Small intestine (tissue), 16 donors: ENCODE measurements at places on chromosomes 2 and 18.

DNA sequence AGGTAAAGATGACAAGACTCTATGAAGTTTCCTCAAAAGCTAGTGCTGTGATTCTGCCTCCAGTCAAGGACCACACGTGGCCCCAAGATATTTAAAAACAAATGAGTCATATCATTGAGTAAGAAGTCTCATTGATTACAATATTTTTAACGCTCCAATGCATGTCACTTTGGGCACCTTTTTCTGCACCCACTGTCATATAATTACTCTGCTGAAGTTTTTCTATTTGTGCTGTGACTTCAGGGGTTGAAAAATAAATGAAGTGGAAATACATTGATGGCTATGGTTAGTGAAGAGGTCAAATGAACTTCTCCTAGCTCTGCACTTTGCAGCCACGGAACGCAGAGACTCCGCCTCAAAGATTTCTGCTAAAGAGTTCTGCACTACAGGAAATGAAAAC, 344.3 kb upstream of the KYNU start:
- DNase-seq = no peak

- DNase-seq = no peak
Measured at GRCh38 chr2:19225126-19225525, 133.3 kb downstream of the OSR1 start.

GRCh38 chr2:219178377-219179175, 501 bp downstream of the RETREG2 start:
- no peak for DNase-seq

- DNase-seq = no peak
Measured at GRCh38 chr2:77428946-77429345, 93.2 kb downstream of the LRRTM4 start.

DNA sequence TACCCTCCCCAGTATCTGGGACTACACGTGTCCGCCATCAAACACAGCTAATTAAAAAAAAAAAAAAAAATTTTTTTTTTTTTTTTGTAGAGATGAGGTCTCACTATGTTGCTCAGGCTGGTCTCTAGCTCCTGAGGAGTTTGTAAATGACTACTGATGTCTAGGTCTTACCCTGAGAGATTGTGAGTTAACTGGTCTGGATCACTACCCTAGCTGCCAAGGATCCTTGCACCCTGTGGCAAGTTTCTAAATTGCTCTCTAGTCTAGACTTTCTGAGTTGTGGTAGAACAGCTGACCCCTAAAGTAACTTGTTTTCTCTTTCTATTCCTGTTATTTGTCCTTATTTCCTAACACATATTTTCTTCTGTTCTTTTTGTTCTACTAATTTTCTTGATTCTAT, 44.5 kb downstream of the ABHD3 start:
- no peak for DNase-seq

DNA sequence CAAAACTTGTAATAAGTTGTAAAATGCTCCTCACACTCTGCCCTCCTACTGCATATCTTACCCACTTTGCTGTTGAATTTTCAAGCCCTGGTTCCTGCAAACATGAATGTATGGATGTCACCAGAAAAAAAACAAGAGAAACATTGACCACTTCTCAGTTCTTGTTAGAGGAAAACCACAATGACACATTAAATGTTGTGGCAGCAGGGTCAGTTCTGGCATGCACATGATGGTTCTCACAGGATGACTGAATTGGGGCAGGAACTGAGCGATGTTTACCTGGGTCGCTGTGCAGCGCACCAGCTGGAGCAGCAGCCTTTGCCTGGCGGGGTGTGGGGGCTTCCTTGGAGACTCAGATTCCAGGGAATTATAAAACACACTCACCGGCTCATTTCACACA, 14.0 kb upstream of the PRKCE start:
- no peak for DNase-seq

DNA sequence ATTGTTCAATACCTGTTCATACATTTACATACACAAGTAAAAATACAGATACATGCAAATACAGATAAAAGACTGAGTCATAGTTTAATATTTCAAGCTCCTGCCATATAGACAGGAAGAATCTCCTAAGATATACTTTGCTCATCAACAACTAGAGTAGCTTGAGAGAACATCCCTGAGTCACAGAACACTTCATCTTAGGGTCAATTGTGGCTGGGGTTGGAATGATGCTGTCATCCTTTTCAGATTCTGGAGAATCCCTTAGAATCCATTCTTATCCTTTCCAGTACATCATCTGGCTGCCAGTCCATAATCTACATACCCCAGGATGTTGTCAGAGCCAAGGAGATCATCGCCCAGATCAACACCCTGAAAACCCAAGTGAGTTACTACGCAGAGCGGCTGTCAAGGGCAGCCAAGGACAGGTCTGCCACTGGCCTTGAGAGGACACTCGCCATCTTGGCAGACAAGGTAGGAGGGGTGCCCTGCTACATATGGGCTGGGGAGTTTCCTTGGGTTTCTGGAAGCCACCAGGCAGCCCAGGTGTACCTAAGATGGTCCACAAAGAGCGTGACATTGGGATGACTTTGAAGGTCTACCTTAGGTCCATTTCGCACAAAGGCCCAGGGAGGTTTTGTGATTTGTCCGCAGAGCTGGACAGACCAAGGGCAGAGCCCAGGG, 55.7 kb downstream of the COA5 start:
- no peak for DNase-seq

- DNase-seq = no peak
Measured at GRCh38 chr2:160538559-160539355, 45.1 kb upstream of the RBMS1 start.

GRCh38 chr2:50065835-50066234, 911.5 kb upstream of the FSHR start:
- no peak for DNase-seq

GRCh38 chr2:172561270-172561669, 5.4 kb downstream of the PDK1 start:
- no peak for DNase-seq
